ENCODE measurements at places on chromosomes 5 and 9.

GRCh38 chr9:22342491-22343217, 104.0 kb upstream of the DMRTA1 start:
- DNase-seq: peak; percentile 43

DNA sequence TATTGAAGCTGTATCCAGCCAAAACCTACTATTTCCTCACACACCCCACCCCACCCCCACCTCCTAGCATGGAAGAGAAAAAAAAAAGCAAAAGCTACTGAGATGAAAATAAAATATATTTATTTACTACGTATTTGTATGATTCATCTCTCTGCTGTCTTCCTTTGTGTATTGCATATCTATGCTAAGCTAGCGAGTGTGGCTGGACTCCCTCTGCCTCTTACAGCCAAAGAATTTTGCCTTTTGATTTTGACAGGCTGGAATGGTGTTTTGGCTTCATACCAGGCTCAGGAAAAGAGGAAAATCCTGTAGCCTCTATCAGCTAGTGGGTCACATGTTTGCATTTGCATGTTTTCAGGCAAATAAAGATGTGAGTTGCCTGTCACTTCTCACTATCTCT, 2.2 kb downstream of the ABLIM3 start:
- peak; percentile 92 for DNase-seq

DNA sequence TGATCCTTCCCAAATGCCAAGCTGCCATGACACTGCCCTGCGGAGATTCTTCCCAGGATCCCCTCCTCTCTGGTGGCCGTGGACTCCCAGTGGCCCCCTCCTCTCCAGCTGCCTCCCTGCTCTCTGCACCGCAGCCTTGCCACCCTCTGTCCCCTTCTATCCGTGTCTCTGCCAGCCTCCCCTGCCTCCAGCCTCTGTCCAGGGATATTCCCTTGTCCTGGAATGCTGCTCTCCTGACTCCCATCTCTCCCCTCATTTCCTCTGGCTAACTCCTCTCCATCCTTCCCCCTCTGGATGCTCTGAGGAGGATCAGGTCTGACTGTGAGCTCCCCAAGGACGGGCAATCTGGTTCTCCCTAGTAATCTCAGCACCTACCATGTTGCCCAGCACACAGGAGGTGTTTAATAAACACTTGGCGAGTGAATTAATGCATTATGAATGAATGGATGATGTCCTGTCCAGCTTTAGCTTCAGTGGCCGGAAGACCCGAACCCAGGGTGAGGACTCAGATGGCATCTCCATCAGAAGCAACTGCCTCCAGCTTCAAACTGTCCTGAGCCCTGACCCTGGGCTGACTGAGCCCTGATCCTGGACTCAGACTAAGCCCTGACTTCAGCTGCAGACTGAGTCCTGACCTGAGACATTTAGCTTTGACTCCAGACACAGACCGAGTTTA, 7.5 kb upstream of the CRB2 start:
- no peak for DNase-seq

DNA sequence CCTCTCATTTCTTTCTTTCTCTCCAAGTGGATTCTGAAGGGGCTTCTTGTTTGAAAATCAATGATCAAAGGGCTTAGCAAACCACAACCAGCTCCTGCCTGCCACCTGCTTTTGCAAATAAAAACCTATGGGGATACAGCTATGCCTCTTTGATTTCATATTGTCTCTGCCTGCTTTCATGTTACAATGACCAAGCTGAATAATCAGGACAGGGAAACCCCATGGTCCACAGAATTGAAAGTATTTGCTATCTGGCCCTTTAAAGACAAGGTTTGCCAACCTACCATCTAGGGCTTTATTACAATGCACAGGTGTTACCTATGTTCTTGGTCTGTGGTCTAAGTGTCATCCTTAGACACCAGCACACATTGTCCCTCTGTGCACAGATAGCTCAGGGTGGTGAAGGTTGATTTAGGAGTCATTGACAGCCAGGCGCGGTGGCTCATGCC, 28.8 kb upstream of the PLIN2 start:
- no peak for DNase-seq
